ENCODE measurements at places on chromosomes 1 and 21. TPM values are rescaled to one million over a fixed set of nuclear protein-coding genes. Genes with fewer than 3 reads are reported as not detected.

Gene AADACL4
- total RNA-seq = not detected

Gene LGR6
- total RNA-seq = 0.60 TPM

DNA sequence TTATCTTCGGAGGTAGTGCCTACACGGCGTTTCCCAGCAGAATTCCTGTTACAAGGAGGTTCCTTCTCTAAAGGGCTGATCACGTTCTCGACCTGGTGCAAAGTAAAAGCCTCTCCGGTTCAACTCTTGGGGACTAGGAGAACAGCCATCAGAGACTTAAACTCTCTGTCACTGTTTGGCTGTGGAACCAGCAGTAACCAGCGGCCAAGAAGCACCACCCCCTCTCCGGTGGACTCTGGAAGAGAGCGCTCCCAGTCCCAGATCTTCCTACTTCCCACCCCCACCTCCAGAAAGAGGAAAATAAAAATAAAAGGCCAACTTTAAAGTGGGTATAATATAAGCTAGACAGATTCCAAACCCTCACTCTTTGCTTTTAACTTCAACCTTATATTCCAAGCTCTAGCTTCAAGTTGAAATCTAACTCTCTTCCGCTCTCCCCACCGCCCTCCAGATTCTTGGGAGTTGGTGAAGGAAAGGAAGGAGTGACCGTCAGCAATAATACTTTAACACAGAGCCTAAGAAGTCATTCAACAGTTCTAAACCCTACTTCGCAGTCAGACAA, 2.9 kb downstream of the BRINP3 start:
- no peak for DNase-seq

DNA sequence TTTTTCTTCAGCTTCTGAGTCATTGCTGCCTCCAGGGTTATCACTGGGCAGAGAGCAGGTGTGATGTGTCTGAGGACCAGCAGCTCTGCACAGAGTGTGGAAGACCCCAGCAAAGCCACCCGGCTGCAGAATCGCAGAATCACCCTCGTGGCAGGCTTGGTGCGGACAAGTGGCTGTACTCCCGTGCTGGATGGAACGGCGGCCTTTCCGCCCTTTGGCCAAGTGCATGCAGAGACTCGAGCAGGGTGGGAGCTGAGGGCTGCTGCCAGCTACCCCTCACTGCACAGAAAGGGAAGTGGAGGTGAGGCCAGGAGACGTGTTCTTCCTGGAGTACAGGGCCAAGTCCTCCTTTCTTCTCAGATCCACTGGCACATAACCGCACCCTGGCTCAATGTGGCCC, 162.5 kb downstream of the PCBP3 start:
- DNase-seq = no peak

DNA sequence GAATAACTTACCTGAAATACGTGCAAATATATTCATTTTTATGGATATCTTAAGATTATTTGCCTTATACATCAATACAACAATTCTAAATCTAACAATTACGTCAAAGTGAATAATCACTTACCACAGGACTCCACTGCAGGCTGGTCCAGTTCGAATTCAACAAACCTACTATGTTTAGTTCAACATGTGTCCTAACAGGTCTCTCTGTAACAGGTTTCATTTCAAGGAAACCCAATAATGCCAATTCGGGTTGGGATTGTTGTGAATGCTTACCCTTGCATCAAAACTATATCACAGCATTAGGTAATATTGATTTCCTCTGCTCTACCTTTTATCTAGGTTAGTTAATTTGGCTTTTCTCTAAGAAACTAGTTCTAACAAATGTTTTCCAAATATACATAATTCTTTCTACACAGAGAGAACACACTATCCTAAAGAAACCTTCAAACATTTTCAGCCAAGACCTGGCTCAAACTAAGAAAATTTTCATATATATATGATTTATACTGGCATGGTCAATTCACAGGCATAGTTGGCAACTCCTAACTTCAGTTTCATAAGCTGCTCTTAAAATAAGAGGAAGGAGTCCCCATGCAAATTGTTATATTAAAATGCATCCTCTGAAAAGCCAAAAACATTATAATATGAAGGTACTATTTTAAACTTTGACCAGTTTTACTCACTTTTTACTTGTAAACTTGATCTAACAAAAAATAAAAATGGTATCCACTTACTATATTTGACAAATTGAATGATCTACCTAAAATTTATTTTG, 4.5 kb downstream of the IVNS1ABP start:
- no peak for DNase-seq
